Left cardiac atrium (tissue), 4 donors: ENCODE measurements at places on chromosomes 6 and 20. TPM values are rescaled to one million over a fixed set of nuclear protein-coding genes. Genes with fewer than 3 reads are reported as not detected.

GRCh38 chr6:127182501-127182900 is 64.0 kb downstream of the RSPO3 start:
- no peak for DNase-seq

DNA sequence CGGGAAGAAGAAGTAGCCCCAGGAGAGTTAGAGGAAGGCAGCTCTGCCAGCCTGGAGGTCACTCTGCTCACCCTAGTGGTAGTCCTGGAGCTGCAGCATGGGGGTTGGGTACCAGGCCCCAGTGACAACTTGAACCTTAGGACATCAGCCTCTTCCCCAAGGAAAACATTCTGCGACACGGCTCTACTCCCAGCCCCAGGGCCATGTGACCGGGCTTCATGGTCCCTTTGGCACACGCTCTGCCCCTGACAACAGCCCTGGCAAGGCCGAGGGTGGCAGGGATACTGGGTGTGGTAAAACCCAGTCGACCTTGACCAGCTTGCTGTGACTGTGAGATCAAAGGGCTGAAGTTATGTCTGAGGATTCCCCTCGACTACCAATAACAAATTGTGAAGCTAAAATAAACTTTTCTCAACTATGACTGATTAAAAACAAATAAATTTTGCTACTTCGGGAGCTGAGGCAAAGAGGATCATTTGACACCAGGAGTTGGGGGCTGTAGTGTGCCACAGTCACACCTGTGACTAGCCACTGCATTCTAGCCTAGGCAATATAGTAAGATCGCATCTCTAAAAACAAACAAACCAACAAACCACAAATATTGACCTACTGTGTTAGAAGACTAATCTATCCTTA is 24.4 kb upstream of the ARID1B start:
- DNase-seq, result no peak

Gene VGLL2
- 1.7 TPM for total RNA-seq

Gene BCAS4
- 3.3 TPM for total RNA-seq

GRCh38 chr6:82178077-82178758 is 69.3 kb downstream of the IBTK start:
- no peak for DNase-seq

- no peak for DNase-seq
Observed at GRCh38 chr20:63364801-63365585, 3.8 kb upstream of the CHRNA4 start.

DNA sequence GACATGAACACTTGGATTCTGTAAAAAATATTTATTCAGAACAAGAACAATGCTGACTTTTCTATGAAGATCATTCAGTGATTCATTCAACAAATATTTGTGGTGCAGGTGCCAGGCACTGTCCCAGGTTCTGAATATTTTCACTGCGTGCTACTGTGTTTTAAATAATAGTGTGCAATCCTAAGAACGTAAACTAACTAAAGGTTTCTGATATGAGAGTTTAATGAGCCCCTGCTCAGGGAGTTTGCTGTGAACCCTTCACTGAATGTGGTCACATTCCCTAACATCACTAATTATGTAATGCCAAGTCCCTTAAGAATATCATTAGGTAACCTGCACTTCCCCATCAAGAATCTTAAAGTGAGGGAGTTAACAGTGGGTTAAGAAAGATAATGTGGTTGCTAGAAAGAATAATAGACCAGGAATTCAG is 1.7 kb upstream of the TMEM170B start:
- DNase-seq, result no peak

DNA sequence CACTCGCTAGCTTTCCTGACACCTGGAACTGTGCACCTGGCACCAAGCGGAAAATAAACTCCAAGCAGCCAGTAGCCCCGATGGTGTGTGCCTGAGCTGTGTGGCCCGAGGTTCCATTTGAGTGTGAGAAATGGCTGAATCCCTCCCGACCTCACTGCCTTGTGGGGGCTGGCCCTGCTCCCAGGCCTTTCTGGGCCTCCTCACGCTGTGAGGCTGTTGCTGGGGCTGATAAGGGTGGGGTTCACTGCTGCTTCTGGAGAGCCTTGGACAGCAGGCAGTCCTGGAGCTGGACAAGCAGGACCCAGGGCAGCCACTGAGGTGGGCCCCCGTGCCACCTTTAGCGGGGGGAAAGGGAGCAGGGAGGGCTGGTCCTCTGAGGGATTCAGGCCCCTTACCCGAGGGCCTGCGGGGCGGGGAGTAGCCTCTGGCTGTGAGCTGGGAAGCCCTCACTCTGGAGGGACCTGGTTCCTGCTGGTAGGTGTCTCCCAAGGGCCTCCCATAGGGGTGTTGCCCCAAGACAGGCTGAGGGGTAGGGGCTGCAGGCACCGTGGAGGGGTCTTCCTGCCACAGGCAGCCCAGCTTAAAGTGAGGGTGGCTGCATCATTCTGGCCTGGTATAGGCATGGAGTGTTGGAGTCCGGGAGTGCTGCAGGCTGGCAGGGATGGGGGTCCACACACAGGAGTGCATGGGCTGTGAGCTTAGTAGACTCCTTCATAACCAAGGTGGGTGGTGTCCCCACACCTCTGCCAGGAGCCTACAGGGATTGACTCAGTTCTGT is 1.7 kb downstream of the PPDPF start:
- peak; percentile 23 for DNase-seq

Gene OR2B6
- not detected for total RNA-seq

DNA sequence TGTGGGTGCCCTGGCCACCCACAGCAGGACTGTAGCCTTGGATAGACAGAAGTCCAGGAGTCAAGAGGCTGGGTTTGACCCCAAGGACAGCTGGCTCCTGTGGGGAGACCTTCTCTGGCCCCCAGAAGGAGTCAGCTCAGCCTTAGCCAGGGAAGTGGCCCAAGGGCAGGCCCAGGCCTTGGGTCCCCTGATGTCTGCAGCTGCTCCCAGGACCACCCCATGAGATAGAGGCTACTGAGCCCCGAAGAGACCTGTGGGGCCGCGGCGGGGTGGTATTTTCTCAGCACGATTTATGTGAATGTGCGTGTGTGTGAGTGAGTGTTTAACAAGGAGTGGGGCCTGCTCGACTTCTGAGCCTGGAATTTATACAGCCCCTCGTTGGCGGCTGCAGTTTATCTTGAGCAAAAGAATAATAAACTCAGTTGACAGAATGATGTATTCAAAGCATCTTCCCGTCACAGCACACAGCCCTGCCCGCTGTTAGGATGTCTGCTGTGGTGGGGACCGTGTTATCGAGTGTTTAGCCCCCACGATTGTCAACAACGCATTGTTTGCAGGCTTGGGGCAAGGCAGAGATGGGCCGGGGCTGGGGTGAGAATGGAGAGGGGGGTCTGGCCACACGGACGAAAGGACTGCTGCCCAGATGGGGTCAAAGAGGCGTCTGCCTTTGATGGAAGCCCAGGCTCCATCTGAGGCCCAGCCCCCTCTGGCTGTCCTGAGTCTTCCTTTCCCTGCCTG is 163.3 kb downstream of the VEGFA start:
- no peak for DNase-seq

- no peak for DNase-seq
Observed at GRCh38 chr6:126204126-126204525, 135.8 kb upstream of the CENPW start.

- DNase-seq, result no peak
Observed at GRCh38 chr6:47335466-47335865, 25.8 kb upstream of the TNFRSF21 start.

DNA sequence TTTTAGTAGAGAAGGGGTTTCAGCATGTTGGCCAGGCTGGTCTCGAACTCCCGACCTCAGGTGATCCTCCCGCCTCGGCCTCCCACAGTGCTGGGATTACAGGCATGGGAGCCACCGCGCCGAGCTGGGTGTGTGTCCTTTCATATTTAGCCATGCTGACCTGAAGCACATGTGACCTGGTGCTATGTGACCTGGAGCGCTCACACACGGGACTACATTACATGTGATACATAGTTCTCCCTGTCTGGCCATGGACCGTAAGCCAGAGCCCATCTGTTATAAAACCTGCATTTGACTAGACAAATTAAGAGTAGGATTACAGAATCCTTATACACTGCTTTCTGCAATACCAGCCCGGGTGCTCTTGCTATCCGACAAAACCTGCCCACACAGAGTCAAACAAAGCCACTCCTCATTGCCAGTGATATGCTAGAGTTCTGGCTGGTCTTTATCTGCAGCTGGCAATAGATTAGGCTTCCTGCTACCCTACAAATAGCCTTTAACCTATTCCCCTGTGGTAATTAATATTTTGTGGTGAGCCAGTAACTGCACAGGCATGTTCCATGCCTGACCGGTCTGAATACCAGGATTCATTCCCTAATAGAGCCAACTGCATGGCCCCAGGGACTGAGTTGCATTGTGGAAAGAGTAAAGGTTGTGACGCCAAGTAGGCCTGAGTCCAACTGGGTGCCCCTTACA is 26.3 kb upstream of the FAM50B start:
- no peak for DNase-seq

Gene CENPW
- total RNA-seq, result 1.9 TPM

- DNase-seq, result no peak
Observed at GRCh38 chr6:148222846-148223245, 119.8 kb upstream of the SASH1 start.

Gene KCNB1
- 2.1 TPM for total RNA-seq

GRCh38 chr20:3042625-3043024 is 797 bp upstream of the GNRH2 start:
- peak; percentile 69 for DNase-seq

Gene LY6G6F
- total RNA-seq, result not detected

Gene XKR7
- not detected for total RNA-seq

DNA sequence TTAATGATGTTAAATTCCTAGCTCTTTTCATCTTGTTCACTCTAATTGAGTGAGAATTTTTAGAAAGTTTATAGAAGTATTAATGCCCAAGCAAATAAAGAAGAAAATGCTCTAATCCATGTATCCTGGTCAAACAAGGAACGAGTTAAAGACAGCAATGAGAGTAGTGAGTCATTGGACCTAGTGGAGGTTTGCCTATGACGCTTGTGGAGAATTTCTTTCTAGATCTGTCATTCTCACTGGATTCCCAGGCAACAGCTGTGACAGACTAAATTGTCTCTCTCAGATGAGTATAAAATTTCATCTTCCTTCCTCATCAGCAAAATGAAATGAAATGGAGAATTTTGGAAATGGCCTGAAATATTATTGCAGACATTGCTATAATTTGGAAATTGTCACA is 127.9 kb downstream of the COL19A1 start:
- DNase-seq, result no peak

Gene NRSN1
- not detected for total RNA-seq

Gene GGTLC1
- not detected for total RNA-seq

DNA sequence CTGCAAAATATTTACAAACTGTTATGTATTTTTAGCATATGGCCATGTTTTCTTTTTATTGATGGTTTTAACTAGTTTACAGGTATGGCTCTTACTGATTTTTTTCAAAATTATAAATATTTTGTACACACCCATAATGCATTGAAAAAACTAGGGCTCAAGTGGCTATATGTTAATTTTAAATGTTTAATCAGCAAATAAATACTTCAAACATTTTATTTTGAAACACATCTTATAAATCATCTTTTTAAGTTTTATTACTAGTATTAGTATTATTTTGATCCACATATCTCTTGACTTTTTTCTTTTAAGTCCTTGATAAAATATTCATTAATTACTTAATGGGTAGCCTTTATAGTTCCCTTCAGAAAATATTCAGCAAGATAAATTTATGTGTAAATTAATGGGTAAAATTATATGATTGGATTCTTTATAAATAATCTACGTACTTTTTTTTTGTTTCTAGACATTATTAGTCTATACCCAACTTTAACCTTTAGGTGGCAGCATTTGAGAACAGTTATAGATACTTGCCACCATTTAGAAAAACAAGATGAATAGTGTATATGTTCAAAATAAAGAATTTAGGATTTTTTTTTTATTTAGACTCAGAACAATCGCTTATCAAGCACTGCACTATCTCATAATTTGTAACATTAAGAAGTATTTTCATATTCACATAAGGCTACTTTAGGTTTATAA is 241.9 kb downstream of the ADGRB3 start:
- DNase-seq, result no peak
